ENCODE measurements at places on chromosomes 3 and 15.

DNA sequence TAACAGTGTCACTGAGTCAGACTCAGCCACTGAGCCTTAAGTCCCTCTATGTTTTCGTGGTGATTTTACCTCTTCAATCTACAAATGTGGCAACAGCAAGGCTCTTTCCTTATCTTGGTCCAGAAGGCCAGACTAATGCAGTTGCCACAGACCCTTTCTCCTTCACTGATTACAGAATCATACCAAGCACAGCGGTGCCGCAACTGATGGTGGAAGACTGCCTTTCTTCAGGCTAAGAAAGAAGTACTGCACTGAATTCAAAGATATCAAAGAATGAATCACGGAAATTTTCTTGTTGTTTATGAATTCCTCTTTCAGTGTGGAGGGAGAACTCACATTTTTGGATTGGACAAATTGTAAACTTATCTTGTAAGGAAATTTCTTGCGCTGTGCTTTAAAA, 18.6 kb downstream of the DCP1A start:
- DNase-seq, result no peak

DNA sequence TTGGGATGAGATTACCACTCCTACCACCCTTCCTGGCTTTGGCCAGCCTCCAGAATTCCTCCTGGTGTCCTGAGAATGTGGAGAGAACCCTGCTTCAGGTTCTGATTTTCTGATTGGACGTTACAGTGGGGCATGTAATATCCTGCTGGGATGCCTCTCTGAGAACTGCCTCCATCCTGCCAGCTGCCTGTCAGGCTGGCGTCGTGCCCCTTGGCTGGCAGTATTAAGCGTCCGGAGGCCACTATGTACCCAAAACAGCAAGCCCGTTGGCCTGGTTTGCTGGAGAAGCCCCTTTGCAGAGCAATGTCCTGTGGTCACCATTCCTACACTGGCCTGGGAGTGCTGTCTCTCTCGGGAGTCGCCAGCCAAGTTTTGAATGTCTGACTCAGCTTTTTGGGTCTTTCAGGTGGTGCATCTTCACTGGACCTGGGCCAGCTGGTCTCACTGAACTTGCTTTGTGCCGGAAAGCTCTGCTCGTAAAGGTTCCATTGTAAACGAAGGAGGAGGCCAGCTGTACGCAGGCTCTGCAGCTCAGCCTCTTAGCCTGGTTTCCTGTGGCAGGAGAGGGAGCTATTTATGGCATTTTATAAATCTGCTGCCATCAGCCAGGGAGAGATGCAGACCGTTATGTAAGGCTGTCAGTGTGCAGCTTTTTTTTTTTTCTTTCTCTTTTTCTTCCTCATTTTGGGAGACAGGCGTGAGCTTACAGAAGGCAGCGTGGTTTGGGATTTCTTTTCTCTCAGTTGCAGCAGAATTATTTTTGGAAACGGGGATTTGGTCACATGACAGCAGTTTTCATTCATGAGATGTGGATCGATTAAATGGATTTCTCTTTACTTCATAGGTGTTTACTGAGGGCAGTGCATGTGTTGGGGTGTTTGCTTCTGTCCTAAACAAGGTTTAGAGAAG, 19.0 kb upstream of the TRAK1 start:
- no peak for DNase-seq

- no peak for DNase-seq
Measured at GRCh38 chr15:47442371-47442770, 274.9 kb upstream of the SEMA6D start.

GRCh38 chr15:38205526-38206272, 46.9 kb upstream of the SPRED1 start:
- no peak for DNase-seq

DNA sequence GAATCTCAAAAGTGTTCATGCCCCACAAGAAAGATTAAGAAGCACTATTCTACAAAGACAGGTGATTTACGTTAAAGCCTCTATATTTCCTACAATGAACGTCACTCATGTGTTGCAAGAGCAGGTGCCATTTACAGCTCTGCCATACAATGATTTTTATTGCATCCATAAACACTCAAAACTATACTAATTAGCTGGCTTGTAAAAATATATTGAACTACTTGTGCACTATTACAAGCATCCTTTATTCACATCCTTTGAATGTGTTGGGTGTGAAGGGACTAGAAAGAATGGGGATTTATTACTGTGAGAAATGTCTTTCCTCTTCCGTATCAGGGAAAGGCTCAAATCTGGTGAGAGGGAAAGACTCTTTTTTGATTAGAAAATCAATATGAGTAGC, 50.7 kb upstream of the C3orf49 start:
- DNase-seq, result no peak

DNA sequence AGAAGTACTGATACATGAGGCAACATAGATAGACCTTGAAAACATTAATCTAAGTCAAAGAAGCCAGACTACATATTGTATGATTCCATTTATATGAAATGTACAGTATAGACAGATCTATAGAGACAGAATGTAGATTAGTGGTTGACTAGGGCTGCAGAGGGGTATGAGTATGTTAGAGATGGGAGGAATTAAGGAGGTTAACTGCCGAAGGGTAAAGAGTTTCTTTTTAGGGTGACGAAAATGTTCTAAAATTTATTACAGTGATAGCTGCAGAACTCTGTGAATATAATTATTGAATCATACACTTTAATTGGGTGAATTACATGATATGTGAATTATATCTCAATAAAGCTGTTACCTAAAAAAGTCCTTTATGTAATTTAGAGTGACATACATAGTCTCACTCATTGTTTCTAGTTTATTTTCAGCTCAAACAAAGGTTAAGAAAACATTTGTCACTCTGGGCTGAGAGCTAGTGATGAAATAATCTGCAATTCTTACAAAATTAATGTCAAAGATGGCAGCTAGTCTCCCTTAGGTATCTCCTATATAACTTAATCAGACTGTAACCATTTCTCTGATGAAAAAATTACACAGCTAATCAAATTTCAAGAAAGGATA, 61.4 kb downstream of the DENND4A start:
- no peak for DNase-seq

- DNase-seq, result no peak
Measured at GRCh38 chr3:167466966-167467365, 6.9 kb downstream of the SERPINI2 start.

- DNase-seq, result no peak
Measured at GRCh38 chr15:79495775-79496174, 63.6 kb downstream of the MINAR1 start.

DNA sequence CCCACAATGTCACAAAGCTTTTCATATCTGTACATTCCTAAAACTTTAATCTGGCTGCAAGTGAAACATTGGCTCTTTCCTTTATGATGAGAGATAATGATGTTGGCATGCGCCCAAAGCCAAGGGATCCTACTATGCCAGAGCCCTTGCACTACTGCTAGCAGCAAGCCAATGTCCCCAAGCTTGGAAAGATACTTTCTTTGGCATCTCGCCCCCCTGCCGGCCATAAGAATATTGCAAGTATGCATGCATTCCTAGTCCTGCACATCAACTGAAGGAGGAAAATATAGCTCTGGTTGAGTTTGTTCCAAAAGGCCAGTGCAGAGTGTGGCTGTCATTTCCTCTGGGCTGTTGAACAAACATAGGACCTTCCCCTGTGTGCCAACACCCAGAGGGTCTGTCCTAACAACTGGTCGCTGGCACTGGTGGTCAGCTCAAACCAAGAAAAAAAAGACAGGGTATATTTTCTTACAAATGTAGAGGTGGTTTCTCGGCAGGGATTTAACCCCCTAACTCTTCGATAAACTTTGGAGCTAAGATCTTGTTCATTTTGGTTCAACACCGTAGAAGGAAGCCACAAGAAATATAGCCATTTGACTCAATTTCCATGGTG, 120.9 kb upstream of the ZBED2 start:
- DNase-seq, result no peak

- DNase-seq, result no peak
Measured at GRCh38 chr3:135190658-135191057, 395.6 kb downstream of the EPHB1 start.

DNA sequence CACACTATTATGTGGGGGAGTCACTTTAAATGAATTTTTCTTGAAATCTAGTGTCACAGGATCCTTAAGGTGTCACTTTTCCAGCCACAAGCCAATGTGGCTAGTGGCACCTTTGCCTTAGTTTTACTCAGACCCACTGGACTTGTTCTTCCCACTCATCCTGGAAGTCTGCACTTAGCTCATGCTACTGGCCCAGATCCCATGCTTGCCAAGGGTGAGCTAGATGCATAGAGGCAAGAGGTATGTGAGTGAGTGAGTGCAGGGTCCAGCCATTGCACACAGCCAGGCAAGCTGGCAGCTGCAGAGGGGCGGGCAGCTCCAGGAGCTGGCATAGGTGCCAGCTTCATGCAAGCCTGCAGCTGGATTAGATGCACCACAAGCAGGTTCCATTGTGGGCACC, 81.0 kb downstream of the CGGBP1 start:
- no peak for DNase-seq

- no peak for DNase-seq
Measured at GRCh38 chr15:101142711-101143110, 109.1 kb downstream of the CHSY1 start.

DNA sequence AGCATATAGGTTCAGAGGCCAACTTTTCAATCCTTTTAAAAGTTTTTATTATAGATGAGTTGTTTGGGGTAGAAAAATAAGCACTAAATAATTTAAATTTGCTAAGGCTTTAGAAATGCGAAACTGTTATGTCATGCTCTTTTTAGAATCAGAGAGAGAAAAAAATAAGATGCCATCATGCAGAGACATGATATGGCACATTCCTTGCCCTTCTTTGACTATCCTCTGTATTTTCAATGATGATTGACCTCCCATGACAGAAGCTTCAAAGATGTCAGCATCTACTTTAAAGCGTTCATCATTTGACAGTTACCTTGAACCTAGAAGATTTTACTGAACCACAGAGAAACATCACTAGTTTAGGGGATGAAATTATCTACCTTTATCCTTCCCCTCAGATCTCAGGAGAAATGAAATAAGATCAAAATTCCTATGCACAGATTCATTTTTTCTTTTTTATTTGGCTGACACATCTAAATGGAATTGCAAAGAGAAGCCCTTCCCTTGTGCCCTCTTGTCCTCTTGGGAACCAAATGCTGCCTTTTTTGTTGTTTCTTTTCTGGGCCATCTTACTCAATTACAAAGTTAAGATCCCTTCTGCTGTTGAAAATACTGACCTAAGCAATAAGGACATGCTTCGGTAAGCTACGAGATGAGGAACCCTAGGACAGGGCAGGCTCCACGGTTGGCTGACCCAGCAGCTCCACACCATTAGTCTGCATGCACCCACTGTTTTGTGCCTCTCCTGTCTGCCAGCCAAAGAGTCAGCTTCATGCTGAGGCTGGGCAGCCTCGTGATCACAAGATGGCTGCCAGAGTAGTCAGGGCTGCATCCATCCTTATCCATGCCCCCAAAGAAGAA, 289.7 kb upstream of the TPM1 start:
- DNase-seq, result no peak

- DNase-seq, result no peak
Measured at GRCh38 chr3:125057186-125057850, 1.5 kb upstream of the HEG1 start.

DNA sequence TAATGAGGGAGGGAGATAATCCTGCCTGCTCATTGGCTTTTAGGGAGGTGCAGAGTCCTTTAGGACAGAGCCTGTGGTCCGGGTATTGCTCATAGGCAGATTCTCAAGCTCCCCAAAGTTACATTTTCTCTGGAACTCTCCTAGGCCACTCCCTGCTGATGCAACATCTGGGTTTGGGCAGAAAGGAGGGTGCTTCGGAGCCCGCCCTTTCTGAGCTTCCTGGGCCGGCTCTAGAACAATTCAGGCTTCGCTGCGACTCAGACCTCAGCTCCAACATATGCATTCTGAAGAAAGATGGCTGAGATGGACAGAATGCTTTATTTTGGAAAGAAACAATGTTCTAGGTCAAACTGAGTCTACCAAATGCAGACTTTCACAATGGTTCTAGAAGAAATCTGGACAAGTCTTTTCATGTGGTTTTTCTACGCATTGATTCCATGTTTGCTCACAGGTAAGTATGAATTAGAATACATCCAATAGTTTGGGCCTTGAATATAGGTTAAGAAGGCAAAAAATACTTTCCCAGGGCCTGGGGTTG, at the start of gene IL20RB:
IL20RB (plus strand) TSS at position 233 of the 538 bp plus-strand sequence; CDS start at position 364, 131 bp downstream.
- DNase-seq, result no peak

DNA sequence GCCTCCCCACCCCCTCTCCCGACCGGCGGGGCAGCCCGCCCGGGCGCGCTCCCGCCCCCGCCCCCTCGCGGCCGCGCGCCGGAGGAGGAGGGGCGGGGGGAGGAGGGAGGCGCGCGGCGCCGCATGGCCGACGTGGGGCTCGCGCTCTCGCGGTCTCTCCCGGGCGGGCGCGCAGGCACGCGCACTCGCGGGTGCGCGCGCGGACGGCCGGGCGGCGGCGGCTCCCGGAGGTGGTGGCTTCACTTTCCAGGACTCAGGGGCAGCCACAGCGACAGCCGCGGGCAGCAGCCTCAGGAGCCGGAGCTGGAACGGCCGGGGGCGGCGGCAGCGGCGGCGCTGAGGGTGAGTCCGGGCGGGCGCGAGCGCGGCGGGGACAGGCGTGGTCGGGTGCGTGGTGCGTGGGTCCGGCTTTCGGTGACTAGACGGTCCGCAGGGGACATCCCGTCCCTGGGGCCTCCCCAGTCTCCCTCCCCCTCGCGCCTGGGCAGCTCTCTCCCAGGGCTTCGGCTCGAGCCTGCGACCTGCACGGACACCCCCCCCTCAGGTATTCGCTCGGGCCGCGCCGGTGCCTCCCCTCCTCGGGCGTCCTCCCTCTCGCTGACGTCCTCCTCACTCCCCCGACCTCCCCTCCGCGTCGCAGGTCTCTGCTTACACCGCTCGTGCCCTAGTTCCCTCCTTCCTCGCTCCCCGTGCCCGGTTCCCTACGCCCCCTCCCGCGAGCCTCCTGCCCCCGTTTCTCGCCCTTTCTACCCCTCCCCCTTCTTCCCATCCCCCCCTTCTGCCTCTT, at the start of gene UBE2E2:
UBE2E2 (plus strand) TSS at position 407 of the 787 bp plus-strand sequence.
- DNase-seq, result no peak

GRCh38 chr15:98123297-98123696, 162.8 kb downstream of the ARRDC4 start:
- no peak for DNase-seq

- no peak for DNase-seq
Measured at GRCh38 chr3:100002599-100003350, 111.5 kb downstream of the FILIP1L start.

DNA sequence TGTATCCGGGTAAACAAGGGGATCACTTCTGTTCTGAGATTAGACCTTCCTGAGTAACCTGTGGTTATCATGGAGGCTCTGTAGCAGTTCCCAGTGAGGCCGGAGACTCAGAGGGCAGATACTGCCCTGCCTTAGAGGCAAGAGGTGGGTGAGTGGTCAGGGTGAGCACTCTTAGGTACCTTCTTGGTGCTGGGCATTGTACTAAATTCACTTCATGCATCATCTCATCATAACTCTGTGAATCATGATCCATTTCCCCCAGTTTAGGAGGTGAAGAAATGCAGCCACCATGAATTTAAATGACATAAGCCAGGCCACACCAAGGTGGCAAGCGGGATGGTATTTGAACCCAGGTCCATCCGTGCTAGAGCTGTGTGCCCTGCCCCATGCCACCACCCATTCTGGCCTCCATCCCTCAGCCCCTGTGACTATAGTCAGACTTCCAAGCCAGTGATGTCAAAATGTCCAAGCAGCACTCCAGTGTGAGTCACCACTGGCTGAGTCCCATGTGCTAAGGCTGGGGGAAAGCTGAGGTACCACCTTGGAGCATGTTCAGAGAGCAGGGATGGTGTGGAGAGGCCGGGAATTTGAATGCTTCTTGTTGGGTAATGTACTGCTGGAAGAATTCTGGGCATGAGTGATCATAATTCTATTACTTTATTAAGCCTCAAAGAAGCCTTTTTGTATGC, 88.8 kb downstream of the EPHB1 start:
- DNase-seq, result no peak

- DNase-seq, result no peak
Measured at GRCh38 chr3:150765949-150766720, 3.2 kb upstream of the SIAH2 start.
